Vagina (tissue), 2 donors: ENCODE measurements at places on chromosomes 12 and 14.

GRCh38 chr12:127340381-127340780, 926.6 kb upstream of the TMEM132C start:
- DNase-seq = no peak

GRCh38 chr12:116338064-116338846, 60.8 kb upstream of the MED13L start:
- no peak for DNase-seq

- no peak for DNase-seq
Measured at GRCh38 chr12:122062832-122063693, 15.5 kb upstream of the MLXIP start.

DNA sequence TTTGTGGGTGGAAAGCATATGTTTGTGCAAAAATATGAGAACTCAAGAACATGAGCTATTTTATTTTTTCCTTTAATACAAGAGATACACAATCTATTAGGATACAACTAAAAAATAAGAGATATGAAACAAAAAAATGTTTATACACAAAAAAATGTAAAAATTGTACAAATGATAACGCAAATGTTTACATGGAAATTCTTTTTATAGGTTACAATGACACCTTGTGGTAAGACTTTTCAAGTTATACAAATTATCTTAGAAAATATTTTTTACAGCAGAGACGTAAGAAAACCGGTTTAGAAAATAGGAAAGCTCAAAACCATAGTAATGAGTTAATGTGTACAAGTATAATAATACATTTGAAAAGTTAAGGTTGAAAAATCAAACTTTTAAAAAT, 25.5 kb downstream of the CEP83 start:
- no peak for DNase-seq

- DNase-seq = no peak
Measured at GRCh38 chr12:130128790-130129735, 33.2 kb upstream of the FZD10 start.

DNA sequence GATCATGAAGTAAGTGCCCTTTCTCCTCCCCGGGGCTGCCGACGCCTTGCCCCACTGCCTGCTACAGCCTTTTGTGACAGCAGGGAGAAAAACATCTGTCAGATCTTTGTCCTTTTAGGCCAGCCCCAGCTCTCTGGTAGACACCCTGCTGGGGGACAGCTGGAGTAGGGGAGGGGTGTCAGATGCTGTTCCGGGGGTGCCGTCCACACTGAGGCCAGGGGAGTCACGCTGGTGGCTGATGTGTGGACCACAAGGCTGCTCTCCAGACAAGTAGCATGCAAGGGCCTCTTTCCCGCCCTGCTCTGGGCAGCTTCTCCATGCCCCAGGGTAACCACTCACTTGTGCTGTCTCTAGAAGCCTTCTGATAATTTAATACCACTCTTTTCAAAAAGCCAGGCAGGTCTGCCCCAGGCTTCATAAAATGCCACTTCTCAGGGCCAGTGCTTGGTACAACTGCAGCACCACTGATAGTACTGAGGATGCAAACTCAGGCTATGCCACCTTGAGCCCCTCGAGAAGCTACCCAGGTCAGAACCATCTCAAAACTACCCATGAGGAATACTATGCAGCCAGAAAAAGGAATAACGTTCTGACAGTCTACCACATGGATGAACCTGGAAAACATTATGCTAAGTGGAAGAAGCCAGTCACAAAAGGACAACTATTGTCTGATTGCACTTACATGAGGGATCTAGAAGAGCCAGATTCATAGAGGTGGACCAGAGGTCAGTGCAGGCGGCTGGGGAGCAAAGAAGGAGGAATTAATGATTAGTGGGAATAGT, 66.0 kb upstream of the RIN3 start:
- DNase-seq = no peak

DNA sequence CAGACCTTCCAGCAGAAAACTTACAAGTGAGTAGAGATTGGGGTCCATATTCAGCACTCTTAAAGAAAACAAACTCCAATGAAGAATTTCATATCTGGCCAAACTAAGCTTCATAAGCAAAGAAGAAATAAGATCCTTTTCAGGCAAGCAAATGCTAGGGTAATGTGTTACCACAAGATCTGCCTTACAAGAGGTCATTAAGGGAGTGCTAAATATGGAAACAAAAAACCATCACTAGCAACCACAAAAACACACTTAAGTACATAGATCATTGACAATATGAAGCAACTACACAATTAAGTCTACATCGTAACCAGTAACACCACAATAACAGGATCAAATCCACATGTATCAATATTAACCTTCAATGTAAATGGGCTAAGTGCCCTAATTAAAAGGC, 47.1 kb upstream of the CLEC14A start:
- no peak for DNase-seq

- DNase-seq = no peak
Measured at GRCh38 chr12:58870595-58870994, 49.7 kb downstream of the LRIG3 start.

GRCh38 chr12:116299665-116300328, 22.3 kb upstream of the MED13L start:
- no peak for DNase-seq

DNA sequence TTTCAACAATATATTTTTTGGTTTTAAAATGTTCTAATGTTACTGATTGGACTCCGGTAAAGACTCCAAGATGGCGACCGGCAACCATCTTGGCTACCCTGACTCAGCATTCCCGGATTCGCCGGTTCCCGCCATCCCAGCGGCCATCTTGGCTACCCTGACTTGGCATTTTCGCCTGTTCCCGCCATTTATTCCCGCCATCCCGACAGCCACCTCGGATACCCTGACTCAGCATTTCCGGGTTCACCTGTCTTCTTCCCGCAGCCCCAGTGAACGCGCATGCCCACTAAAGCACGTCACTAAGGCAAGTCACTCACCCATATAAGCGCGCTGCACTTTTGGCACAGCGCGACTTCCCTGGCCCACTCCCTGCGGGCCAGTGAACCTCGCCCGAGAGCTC, 9.0 kb upstream of the LRFN5 start:
- no peak for DNase-seq

DNA sequence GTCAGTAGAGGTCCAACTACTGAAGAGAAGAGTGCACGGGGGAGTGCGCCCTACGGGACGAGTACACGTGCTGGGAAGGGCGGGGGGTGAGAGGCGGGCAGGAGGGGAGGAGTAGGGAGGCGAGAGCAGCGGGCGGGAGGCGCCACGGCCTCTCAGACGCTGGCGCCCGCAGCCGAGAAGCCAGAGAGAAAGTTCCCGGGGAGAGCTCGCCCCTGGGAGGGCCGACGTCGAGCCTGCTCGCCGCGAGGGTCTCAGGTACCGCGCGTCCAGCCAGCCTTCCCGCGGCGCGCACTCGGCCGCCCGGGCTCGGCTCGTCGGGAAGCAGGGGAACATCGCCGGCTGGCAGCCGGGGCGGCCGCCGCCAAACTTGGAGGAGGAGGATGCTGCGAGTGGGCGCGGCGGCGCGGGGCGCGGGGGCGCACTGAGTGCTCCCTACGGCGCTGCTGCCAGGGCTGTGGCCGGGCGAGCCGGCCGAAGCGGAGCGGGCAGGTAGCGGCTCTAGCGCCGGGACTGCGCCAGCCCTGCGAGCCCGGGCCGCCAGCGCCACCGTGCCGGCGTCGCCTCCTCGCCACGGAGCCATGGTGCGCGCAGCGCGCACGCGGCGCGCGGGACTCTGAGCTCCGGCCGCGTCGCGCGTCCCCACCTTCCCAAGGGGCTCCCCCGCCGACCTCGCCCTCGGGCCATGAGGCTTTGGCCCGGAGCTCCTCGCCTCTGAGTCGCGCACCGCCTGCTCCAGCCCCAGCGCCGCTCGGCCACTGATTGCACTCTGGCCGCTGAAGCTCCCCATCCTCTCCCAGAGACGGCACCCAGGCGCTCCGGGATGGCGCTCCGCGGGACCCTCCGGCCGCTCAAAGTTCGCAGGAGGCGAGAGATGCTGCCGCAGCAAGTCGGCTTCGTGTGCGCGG, at the start of gene SLC24A4:
SLC24A4 (plus strand) TSS at position 155 of the 905 bp plus-strand sequence; CDS start at position 821, 666 bp downstream.
- DNase-seq = no peak

- no peak for DNase-seq
Measured at GRCh38 chr12:94779485-94779884, 129.1 kb upstream of the TMCC3 start.
